ENCODE measurements at places on chromosomes 7 and 10.
A peak's percentile ranks its signal among the peaks of the same experiment; 100 is the strongest.

GRCh38 chr10:9786576-9786975 lies 1231.1 kb upstream of the CELF2 start:
- DNase-seq: no peak

DNA sequence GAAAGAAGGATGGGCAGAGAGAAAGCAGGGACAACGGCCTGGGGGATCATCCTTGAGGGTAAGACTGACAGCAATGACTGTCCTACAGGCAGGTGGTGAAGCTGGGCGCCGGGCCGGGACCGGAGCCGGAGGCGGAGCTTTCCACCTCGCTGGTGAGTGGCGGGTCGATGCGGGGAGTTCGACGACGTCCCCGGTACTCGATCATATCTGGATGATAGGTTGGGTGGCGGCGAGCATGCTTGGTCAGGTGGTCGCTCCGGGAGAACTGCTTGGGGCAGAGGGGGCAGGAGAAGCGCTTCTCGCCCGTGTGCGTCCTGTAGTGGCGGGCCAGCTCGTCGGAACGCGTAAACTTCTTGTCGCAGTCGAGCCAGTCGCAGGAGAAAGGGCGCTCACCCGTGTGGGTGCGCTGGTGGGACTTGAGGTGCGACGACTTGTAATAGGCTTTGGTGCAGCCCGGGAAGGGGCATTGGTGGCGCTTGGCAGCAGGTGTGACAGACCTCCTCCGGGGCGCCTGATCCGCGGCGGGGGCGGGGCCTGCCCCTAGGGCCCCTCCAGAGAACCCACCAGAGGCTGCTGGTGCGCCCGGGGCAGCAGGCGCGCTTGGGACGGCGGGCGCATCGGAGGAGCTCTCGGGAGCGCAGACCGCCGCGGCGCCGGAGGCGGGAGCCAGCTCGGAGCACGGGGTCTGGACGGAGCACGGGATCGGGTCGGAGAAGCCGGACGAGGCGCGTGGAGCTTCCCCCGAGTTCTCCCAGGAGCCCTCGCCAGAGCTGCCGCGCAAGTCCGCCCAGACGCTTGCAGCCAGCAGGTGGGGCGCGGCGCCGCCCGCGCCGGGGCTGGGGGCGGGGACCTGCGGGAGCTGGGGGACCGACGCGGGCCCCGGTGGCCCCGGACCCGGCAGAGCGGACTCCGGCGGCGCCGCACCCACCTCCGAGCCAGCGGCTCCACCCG lies 752 bp downstream of the KLF14 start:
- DNase-seq: no peak

DNA sequence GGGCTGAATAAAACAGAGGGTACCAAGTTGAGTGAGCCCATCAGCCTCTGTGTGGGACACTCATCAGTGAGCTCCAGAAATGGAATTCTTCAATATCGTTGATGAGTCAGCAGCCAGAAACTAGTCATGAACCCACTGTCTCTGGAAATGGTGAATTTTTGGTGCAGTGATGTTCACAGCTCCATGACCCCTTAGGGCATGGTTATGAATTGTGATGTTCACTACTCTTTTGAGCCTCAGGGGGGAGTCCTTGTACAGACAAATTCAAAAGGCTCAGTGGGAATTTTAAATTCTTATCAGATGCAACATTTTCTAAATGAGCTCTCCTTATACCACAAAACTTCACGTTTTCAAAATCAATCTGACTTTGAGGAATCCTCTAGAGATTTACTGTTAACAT lies 335.7 kb downstream of the PHTF2 start:
- DNase-seq: no peak

DNA sequence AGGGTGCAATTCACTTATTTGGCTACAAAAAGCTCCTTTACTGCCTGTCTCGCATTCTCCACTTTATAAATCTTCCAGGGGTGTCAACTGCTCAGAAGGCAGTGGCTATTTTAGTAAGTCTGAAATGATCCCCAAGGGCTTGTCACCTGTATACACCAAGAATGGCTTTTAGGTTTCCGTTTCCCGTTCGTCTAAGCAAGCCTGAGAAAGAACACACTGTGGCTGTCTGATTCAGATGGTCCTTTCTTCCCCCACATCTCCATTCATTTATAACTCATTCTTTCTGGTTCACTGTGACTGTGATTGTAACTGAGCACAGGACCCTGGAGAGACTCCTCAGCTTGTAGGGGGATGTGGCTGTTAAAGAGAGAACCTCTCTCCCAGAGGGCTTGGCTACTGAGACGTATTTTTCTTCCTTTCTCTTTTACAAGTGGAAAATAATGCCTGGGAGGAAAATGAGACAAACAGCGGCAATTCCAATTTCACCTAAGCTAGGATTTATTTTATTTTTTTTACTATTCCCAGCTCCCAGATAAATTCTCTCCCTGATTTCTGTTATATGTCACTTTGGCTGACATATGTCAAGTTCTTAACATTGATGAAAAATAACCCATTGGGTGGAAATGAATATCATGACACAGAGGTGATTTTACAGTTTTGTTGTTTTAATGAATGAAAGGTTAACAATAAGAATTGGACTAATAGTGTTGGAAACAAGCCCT lies 129.3 kb downstream of the FAM107B start:
- no peak for DNase-seq

DNA sequence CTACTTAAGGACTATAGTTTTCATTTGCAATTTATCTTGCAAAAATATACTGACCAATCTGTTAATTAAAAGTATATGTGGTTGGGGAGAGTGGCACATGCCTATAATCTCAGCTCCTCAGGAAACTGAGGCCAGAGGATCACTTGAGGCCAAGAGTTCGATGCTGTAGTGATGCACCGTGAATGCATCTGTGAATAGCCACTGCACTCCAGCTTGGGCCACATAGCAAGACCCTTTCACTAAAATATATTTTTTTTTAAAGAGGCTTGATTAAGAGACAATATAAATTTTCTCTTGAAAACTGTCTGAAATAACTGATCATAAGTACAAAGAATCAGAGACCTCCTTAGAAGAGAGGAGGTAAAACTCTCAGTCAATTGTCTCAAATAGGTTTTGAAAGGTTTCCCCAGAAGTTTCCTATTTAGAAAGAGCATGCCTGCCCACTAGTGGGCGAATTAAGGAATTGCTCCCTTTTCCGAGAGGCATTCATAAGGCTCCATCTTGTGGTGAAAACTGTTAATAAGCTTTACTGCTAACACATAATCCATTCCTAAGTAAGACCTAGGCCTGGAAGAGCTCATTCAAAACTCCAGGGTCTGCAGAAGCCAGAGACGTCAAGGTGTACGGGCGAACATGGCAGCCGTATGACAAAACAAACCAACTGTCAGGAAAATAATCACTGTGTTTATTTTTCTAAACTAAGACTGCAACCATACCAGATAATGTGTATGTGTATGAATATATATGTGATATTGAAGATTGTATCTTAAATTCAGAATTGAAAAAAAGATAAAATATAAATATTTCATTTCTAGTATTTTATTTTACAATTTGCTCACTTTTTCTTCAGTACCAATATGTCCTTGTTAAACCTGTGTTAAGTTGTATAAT lies 6.8 kb upstream of the TAS2R40 start:
- DNase-seq: peak; percentile 24

DNA sequence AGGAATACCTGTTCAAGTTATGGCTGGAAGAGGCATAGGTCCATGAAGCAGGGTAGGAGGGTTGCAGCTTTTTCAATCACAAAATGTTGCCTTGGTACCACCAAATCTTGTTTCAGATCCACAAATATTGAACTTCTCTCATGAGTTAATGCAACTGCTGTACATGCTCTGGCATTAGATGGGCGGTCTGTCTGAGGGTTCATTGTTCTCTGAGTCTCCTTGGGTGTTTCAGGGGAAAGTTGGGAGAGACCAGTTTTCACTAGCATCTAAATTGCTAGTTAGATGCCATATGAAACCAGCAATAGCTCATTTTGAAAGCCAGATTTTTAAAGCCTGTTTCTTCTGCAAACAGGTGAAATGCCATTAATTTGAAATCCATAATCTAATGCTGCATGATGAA lies 27.8 kb upstream of the ELMO1 start:
- no peak for DNase-seq

- DNase-seq: no peak
Measured at GRCh38 chr7:48637382-48637781, 287.0 kb upstream of the CDC14C start.

GRCh38 chr7:1698201-1698600 lies 28.1 kb downstream of the ELFN1 start:
- no peak for DNase-seq

DNA sequence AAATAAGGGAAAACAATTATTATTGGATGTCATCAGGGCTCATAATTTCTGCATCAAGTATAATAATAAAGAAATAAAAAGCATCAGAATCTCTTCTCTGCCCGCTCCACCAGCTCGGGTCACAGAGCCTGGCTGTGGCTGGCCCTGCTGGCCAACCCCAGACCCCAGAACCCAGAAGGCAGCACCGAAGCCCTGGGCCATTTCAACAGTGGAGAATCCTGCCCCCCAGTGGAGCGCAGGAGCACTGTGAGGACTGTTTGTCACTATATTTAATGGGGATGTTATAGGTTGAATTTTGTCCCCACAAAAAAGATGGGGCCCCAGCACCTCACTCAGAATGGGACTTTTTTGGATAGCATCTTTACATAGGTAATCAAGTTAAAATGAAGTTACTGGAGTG lies 27.3 kb downstream of the DENND11 start:
- DNase-seq: no peak

- DNase-seq: no peak
Measured at GRCh38 chr7:129370812-129371211, 63.4 kb upstream of the STRIP2 start.

GRCh38 chr10:95441547-95441923 lies 119.6 kb downstream of the SORBS1 start:
- no peak for DNase-seq

GRCh38 chr10:74289951-74290350 lies 138.9 kb downstream of the ADK start:
- DNase-seq: no peak

DNA sequence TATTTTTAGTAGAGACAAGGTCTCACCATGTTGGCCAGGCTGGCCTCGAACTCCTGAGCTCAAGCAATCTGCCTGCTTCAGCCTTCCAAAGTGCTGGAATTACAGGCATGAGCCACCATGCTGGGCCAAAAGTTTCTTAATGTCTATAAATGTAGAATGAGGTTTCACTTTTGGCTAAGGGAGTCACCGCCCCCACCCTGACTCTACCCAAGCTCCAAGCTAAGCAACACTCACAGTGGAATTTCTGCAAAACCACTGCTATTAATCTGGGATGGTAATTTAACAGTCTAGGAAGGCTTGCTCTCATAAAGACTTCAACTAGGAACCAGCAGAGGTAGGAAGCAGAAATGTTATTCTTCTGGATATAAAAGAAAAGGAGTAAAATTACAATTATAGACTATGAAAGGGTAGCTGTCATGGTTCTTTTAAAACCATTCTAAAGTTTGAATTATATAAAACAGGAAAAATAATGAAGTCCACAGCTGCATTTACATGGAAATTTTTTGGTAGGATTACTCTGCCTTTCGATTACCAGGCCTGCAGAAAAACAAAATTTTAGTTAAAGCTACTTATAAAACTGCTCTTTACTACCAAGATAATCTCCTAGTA lies 211.6 kb downstream of the SFMBT2 start:
- DNase-seq: no peak

GRCh38 chr10:13158401-13158800 lies 3.0 kb upstream of the MCM10 start:
- no peak for DNase-seq

DNA sequence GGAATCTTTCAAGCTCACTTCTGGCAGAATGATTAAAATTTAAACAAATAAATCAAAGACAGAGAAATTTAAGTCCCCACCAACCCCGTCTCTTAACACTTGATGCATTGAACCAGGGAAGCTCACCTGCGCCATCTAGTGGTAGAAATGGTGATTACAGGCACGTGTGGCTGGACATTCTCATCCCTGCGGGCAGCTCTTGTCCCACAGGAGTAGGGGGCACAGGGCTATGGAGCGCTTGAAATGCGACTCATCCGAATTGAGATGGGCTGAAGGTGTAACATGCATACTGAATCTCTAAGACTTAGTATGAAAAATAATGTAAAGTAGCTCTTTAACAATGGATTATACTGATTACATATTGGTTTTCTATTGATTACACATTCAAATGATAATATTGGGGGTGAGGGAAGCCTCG lies 24.8 kb upstream of the SLIT1 start:
- peak; percentile 54 for DNase-seq

DNA sequence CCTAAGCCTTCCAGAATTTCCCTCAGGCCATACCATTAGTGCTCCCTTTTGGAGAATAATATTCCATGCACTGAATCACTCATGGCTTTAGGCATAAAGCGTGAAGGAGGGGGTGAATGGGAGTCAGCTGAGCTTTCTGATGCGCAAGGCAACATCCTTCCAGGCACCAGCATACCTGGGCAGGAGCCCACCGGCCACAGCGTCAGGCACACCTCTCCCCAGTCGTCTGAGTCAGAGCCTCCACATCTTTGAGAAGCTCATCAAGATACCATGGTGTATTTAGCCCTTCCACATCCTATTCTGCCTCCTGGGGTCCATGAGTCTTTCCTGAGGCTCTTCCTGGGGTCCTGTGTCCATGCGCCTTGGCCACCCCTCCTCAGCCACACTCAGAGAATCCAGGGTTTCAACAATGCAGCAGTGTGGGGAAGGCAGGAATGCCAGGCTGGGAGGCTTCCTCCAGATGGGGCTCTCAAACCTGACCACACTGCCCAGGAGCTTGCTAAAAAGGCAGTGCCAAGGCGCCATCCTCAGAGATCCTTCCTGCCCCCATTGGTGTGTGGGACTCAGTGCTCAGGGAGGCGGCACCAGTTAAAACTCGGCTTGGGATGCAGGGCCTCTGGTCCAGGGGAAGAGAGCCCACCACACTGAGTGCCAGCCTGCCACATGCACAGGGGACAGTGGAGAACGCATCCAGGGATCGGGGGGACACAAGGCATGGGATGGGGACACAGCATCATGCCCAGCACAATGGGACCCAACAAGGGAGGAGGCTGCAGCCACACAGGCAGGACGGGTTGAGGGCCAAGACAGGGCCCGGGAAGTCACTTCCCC lies 31.6 kb downstream of the RASGEF1A start:
- no peak for DNase-seq

GRCh38 chr7:141634065-141634464 lies 67.9 kb downstream of the DENND11 start:
- DNase-seq: no peak

- no peak for DNase-seq
Measured at GRCh38 chr10:77506517-77507200, 130.9 kb downstream of the KCNMA1 start.

Data from activated naive CD8-positive, alpha-beta T cell treated with anti-CD3 and anti-CD28 coated beads, Interleukin-2, amount 50 U/mL, for 16 hours (primary cell).